Liver (tissue), 10 donors: ENCODE measurements at places on chromosomes 7 and 10. TPM values are rescaled to one million over a fixed set of nuclear protein-coding genes. Genes with fewer than 3 reads are reported as not detected.

The TMEM213 gene
- total RNA-seq, result not detected

The CARD11 gene
- total RNA-seq, result 1.3 TPM

The SFTPA1 gene
- total RNA-seq, result not detected

The EPHA1 gene
- total RNA-seq, result 21.0 TPM

The ASB10 gene
- total RNA-seq, result not detected

The OPALIN gene
- not detected for total RNA-seq

The INMT gene
- total RNA-seq, result 130 TPM

The FAM13C gene
- total RNA-seq, result 2.1 TPM

The LCOR gene
- 21.6 TPM for total RNA-seq

The CYP2C19 gene
- 0.37 TPM for total RNA-seq

The LRRC61 gene
- total RNA-seq, result 17.2 TPM

The LAMB1 gene
- 63.1 TPM for total RNA-seq

The SUPV3L1 gene
- 21.7 TPM for total RNA-seq

The MNX1 gene
- total RNA-seq, result not detected

The SLC39A12 gene
- 0.08 TPM for total RNA-seq

The DNAH11 gene
- 0.50 TPM for total RNA-seq

The CALD1 gene
- 48.0 TPM for total RNA-seq

The TIAL1 gene
- 28.7 TPM for total RNA-seq

The TAS2R41 gene
- not detected for total RNA-seq

The SLC18A3 gene
- total RNA-seq, result not detected

The RBAK gene
- total RNA-seq, result 5.3 TPM

The KIF11 gene
- 0.25 TPM for total RNA-seq

The RBP4 gene
- 2,873 TPM for total RNA-seq

The PRKG1 gene
- total RNA-seq, result 5.1 TPM

The PRPS1L1 gene
- not detected for total RNA-seq

The LRIT1 gene
- total RNA-seq, result not detected

The DDC gene
- total RNA-seq, result 74.9 TPM

The POM121L12 gene
- not detected for total RNA-seq

The LRRC18 gene
- total RNA-seq, result not detected

The ITPRID1 gene
- not detected for total RNA-seq

The OGDH gene
- total RNA-seq, result 71.2 TPM

The PFKFB3 gene
- 9.1 TPM for total RNA-seq

The MEIG1 gene
- not detected for total RNA-seq

The SMO gene
- 16.3 TPM for total RNA-seq

The EN2 gene
- under 0.01 TPM for total RNA-seq

The PLPP4 gene
- 0.75 TPM for total RNA-seq

The MALRD1 gene
- total RNA-seq, result 0.59 TPM

The PHTF2 gene
- 7.3 TPM for total RNA-seq

The ETV1 gene
- total RNA-seq, result 3.4 TPM

The H2BK1 gene
- not detected for total RNA-seq

The ARL3 gene
- total RNA-seq, result 2.2 TPM

The UPK3BL2 gene
- 7.3 TPM for total RNA-seq

The FAM241B gene
- 0.89 TPM for total RNA-seq

The ASIC3 gene
- total RNA-seq, result 0.05 TPM
